KBM-7 (cell line): ENCODE measurements at places on chromosomes 6 and 20.

DNA sequence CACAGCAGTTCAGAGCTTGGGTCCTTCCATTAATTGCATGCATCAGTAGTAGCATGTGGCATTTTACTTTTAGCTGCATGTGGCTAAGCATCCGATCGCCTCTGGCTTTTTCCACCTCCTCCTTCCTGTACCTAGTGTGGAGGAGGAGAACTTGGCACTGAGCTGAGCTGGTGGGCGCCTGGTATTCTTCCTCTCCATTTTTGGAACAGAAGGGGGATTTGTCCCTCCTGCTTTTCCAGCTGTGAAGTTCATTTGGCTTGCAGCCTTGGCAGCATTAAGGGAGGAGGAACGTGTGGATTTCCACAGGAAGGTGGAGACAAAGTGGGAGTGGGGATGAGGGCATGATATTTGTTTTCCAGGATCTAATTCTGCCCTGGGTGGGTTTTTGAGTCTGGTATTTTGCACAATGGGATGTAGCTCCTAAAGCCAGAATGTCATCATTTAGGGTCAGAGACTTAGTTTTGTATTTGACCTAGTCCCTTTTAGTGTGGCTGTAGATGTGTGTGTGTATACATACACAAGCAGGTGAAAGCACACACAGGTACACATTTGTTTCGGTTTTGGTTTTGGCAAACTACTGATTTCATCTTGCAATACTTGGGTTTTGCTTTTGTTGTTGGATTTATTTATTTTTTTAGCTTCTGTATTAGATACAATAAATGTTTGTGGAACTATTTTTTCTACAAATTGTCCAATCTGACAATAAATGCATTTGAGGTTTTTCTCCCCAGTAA is 90.0 kb downstream of the SASH1 start:
- no peak for DNase-seq

GRCh38 chr6:150723857-150724256 is 124.2 kb downstream of the PLEKHG1 start:
- DNase-seq: no peak

GRCh38 chr6:75624988-75625387 is 23.3 kb downstream of the SENP6 start:
- DNase-seq: no peak

DNA sequence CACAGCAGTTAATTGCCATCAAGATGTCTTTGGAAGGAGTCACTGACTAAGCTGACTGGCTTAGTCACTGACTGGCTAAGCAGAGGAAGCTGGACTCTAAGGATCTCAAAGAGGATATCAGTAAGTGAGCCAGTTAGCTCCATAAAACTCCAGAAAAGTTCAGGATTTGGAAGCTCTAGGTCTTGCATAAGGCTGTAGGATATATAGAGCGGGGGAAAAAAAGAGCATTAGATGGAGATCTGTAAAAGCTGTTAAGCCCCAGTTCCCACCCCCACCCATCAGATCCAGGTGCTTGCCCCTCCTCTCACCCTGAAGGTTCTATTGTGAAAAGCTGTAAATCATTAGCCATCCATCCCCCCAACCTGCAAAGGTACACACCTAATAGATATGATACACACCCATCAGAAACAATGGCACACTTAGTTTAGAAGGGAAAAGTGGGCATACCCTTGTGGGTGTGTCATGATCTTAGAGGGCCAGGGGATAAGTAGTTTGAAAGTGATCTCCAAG is 32.2 kb downstream of the CARMIL1 start:
- no peak for DNase-seq

GRCh38 chr6:81988871-81989270 is 236.4 kb upstream of the TENT5A start:
- DNase-seq: no peak

DNA sequence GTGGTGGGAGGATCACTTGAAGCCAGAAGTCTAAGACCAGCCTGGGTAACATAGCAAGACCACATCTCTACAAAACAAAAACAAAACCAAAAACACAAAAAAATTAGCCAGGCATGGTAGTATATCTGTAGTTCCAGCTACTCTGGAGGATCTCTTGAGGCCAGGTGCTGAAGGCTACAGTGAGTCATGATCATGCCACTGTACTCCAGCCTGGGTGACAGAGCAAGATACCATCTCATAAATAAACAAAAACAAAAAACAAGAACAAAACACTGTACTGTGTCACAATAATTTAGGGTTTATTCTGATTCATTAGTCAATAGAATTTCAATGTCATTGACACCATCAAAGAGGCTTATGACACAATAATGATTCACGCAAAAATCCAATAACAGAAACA is 1121.7 kb upstream of the MAP3K7 start:
- no peak for DNase-seq

- DNase-seq: no peak
Observed at GRCh38 chr20:9928281-9928737, 89.4 kb upstream of the PAK5 start.

DNA sequence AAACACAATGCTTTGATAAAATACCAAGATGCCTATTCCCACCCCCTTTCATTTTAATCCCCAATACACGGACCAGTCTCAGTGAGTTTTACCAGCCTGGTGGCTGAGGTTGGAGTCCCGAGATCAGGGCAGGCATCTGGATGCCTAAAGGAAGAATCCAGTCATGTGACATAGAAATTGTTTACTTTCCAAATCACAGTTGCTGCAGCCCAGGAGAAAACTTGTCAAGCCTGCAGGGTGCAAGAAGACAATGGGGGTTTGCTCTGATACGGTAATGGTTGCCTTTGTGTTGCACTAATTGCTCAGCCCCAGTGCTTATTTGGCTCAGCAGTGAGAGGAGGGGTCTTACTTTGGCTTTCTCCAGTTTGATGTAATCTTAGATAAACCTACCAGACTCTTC is 308.5 kb upstream of the POU3F2 start:
- DNase-seq: no peak

DNA sequence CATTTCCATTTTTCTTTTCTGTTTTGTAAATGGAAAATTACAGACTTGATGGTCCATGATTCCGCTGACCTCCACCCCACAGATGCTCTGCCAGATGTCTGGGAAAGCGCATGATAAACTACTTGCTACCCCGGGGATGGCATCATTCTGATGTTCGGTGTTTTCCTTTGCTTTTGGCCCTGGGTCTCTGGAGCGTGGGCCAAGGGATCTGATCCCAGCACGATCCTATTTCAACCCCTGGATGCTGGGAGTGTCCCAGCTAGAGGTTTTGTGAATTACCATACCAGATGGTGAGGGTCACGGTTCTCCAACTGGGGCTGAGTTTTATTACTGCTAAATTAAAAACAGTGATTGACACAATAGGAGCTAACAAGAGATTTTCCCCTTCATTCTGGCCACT is 25.2 kb upstream of the MYLIP start:
- DNase-seq: no peak

DNA sequence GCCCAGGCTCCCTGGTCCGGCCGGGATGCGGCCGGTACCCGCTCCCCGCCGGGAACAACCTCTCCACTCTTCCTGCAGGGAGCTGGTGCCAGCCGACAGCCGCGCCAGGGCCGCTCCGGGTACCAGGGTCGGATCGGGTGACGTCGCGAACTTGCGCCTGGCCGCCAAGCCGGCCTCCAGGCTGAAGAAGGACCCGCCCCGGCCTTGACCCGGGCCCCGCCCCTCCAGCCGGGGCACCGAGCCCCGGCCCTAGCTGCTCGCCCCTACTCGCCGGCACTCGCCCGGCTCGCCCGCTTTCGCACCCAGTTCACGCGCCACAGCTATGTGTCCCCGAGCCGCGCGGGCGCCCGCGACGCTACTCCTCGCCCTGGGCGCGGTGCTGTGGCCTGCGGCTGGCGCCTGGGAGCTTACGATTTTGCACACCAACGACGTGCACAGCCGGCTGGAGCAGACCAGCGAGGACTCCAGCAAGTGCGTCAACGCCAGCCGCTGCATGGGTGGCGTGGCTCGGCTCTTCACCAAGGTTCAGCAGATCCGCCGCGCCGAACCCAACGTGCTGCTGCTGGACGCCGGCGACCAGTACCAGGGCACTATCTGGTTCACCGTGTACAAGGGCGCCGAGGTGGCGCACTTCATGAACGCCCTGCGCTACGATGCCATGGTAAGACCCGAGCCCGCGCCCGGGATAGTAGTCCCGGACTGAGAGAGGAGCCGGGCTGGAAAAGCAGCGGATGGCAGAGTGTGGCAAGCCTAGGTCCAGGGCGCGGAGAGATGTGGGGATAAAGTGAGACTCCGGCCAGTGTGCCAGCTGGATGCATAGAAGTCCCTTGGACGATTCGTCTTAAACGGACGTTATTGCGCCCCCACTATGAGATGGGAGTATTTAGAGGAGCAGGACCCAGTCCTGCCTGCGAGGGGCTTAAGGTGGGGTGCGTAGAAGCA is at the start of gene NT5E:
NT5E (plus strand) TSS at position 266 of the 942 bp plus-strand sequence; CDS start at position 323, 57 bp downstream.
- no peak for DNase-seq

- DNase-seq: no peak
Observed at GRCh38 chr6:111805511-111806164, 67.6 kb downstream of the FYN start.

GRCh38 chr6:56193846-56194245 is 53.5 kb downstream of the COL21A1 start:
- DNase-seq: no peak

GRCh38 chr6:127243501-127243900 is 23.2 kb upstream of the RNF146 start:
- no peak for DNase-seq
